ENCODE measurements at places on chromosomes 3 and 15. TPM values are rescaled to one million over a fixed set of nuclear protein-coding genes. Genes with fewer than 3 reads are reported as not detected.

Gene NR2E3
- total RNA-seq = 0.13 TPM

Gene CHD2
- 55.1 TPM for total RNA-seq

Gene GP9
- not detected for total RNA-seq

Gene GRK7
- not detected for total RNA-seq

Gene MYH15
- not detected for total RNA-seq

Gene SAXO2
- 1.2 TPM for total RNA-seq

Gene USP50
- not detected for total RNA-seq

Gene FOXB1
- total RNA-seq = 0.05 TPM

Gene SERINC4
- not detected for total RNA-seq

Gene DAZL
- not detected for total RNA-seq

Gene DNAH12
- total RNA-seq = 0.05 TPM

GRCh38 chr3:130925628-130926027, 31.7 kb downstream of the ATP2C1 start:
- DNase-seq = no peak

DNA sequence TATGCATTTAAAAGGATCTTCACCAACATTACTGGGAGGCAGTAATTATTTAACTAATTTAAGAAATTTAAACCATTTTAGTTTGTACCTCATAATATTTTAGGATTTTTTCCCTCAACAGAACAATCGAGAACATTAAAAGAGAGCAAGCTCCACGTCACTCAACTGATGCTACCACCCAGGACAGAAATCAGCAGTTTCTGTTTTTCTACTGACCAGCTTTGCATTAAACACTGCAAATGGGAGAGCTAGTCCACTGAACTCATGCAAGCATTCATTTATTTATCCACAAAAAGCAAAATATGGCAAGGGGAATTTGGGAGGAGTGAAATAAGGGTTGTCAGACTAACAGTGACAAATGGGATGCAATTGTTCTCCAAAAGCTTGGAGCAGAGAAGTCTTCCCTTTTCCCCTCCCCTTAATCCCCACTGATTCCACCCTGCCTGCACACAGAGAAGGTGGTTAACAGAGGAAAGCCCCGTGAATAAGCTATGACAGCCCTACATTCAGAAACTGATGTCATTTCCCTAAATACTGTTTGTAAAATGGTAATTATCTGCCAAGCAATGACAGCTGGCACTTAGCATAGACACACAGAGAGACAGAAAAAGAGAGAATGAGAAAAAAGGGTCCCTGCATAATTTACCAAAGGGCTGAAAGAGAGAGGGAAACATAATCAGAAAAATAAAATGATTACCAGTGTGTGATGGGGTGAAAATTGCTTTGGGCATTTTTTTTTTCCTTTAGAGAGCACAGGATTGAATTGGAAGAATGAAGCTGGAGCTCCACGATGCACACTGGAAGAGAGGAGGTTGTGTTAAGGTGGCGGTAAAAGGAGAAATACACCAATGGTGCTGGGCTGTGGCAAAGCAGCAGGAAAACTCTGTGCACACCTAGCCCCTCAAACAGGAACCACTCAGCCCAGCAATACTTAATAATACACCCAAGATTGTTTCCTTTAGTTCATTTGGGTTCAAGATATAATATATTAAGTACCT, 777.4 kb downstream of the TUSC7 start:
- DNase-seq = no peak

DNA sequence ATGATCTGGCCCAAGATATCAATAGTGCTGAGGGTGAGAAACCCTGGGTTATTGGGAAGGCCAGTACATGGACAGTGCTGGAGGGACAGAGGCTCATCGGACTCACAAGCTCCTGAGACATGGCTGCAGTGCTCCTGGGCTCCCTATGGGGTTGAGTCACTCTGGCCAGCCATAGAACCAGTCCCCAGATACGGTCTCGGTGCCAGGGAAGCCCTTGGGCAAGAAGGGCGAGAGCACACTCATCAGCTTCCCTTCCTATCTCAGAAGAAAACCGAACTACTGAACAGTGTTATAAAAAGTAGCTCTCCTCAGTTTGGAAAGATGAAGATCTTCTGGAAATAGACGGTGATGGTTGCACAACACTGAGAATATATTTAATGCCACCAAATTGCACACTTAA, 34.4 kb downstream of the POC1A start:
- no peak for DNase-seq

DNA sequence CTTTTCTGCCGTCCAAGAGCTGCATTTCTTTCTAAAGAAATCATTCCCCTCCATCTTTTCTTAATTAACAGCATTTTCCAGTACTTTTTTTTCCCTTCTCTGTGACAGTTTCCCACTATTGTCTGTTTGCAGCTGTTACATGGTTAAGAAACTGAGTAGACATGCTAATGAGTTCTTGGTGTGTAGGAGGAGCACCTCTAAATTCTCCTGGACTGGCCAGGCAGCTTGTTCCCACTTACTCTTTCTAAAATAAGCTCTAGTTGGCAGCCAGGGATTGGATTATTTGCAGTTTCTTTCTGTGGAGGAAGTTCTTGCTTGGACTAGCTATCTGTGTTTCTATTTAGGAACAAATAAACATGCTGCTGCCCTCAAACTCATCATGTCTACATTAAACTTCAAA, 235.1 kb upstream of the GAP43 start:
- no peak for DNase-seq

GRCh38 chr3:35705904-35706303, 66.6 kb downstream of the ARPP21 start:
- no peak for DNase-seq

- DNase-seq = no peak
Measured at GRCh38 chr3:129016720-129017483, 15.8 kb downstream of the EFCC1 start.

GRCh38 chr3:39062180-39062579, 10.4 kb downstream of the WDR48 start:
- DNase-seq = no peak

GRCh38 chr15:34853001-34853758, 57.8 kb upstream of the ACTC1 start:
- DNase-seq = peak; percentile 11

DNA sequence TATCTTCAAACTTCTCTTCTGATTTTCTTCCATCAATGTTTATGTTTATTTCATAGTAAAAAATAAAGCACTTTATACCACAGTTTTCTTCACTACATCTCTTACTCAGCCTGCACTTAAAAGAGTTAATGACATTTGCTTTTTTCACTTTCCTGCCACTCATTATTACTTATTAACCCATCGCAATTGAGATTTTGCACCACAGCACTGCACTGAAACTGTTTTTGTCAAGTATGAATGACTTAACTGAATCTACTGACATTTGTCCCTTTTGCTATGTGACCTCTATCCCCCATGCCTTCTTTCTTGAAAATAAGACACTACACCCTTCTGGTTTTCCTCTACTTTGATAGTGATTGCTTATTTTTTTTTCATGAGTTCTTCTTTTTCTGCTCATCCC, 739.7 kb upstream of the DPPA4 start:
- DNase-seq = no peak

DNA sequence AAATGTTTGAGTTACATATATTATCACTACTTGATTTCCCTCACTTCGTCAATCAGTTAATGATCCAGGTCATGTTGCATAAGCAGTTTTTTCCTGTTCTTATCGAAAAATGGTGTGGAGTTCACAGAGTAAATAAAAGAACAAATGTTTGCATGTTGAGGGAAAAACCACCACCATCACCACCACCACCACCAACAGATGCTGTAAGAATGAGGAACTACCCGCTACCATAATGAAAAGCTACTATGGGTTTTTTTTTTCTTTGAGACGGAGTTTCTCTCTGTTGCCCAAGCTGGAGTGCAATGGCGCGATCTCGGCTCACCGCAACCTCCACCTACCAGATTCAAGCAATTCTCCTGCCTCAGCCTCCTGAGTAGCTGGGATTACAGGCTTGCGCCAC, 27.6 kb downstream of the RUBCN start:
- no peak for DNase-seq

DNA sequence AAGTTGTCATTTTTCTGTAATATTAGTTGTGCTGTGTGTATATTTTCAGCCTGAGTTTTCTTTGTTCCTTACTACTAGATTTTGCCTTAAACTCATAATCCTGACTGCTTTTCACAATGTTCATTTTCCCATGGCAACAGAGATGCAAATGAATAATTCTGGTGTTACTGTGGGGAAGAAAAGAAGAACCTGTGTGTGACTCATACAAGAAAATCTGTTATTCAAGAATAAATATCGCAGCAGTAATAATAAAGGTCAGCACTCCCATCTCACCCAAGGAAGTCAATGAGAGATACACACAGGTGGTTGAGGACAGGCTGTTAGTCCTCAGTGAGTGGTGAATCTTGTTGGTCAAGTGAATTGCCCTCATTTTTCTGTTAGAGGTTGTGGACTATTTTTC, 656.6 kb upstream of the NAALADL2 start:
- no peak for DNase-seq

DNA sequence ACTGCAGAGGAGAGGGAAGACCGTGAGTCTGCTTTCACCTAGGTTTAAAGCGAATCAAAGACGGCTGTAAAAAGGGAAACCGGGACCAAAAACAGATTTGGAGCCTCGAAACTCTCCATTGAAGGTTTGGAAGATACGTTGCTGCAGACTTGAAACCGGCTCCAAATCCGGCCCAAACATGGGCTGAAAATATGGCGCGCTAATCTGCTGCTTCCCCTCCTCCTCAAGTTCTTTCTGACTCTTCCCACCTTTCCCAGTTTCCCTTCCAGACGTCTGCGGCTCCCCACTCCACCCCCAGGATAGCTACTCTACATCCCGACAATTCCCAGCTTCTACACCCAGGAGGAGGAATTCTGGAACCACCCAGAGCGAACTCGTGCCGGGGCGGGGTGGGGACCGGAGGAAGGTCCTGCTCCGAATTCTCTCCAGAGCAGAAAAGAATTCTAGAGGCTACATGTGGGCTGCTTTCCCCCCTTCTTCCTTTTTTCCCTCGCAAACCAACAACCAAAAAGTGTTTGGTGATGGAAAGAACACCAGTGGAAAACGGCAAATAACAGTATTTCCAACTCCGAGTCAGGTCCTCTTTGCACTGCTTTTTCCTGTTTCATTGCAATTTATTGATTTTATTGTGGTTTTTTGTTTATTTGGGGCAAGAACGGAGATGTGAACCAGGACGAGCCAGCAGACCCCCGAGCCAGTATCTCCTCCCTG, 8.5 kb downstream of the EOMES start:
- DNase-seq = no peak

GRCh38 chr3:34650131-34650530, 851.7 kb downstream of the PDCD6IP start:
- no peak for DNase-seq

GRCh38 chr3:123188058-123188457, 13.7 kb upstream of the SEC22A start:
- DNase-seq = no peak

GRCh38 chr3:72836923-72837322, 11.3 kb downstream of the SHQ1 start:
- no peak for DNase-seq

GRCh38 chr3:149026718-149027117, 35.4 kb downstream of the GYG1 start:
- DNase-seq = no peak

- DNase-seq = no peak
Measured at GRCh38 chr3:167852216-167852615, 116.7 kb downstream of the SERPINI1 start.

- peak; percentile 12 for DNase-seq
Measured at GRCh38 chr3:196216089-196216564, at the start of gene SLC51A. SLC51A (plus strand) TSS chr3:196216534; CDS start chr3:196216713, 179 bp downstream.

GRCh38 chr15:62447742-62448141, 282.7 kb upstream of the C2CD4B start:
- no peak for DNase-seq

DNA sequence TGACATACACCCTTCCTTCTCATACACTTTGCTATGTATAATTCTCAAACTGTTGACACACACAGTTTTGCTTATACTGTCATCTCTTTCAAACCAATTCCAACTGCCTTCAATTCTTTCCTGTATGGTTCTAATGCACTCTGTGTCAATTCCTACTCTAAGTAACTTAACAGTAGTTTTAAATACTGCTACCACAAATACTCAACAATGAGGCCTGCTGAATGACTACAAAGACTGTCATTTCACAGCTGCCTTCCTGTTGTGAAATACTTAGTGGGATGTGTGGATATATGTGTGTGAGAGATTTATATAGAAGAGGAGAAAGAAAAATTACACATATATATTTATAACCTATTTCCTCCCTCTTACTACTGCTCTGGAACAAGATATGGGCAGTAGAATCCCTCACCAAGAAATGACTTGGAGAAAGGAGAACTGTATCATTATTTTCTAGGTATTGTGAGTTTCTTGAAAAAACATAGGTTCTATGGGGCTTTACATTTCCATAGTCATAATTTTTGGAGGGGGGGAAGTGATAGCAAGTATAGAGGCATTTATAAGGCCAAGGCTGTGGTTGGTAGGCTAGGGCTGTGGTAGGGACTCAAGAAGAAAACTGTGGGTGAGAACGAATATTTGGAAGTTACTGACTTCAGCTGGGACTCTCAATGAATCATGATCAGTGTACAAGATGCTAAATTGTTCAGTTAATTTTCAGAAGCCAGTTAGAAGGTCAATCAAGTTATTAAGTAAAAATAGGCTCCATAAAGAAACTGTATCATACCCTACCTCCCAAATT, 88.7 kb downstream of the ANKRD28 start:
- DNase-seq = no peak

DNA sequence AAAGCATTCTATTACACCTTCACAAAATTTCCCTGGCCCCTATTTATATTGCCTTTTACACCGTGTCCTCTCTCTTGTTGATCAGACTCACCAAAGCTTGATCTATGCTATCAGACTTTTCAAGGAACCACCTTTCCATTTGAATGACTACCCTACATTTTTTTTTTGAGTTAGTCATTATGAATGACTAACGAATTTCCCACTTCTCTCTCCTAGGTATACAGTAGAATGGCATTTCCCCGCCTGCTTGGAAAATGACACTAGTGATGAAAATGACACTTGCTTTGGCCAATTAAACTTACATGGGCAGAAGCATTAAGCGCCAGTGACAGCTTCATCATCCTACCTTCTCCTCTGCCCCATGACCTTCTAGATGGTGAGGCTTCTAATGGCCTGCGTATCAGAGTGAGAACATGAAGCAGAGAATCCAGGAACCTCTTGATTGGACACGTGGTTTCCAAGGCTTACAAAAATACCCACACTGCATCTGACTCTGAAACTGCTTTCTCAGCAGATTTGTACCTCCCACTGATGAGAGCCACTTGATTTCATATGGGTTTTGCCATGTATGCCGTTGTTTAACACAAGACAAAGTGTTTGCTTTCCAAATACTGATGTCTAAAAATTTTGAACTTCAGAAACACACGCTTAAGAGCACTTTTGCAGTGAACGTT, 370.5 kb downstream of the CTNNB1 start:
- no peak for DNase-seq

GRCh38 chr15:100786139-100786531, 93.5 kb upstream of the ALDH1A3 start:
- DNase-seq = no peak

- DNase-seq = no peak
Measured at GRCh38 chr3:187288131-187288854, 3.2 kb downstream of the MASP1 start.

DNA sequence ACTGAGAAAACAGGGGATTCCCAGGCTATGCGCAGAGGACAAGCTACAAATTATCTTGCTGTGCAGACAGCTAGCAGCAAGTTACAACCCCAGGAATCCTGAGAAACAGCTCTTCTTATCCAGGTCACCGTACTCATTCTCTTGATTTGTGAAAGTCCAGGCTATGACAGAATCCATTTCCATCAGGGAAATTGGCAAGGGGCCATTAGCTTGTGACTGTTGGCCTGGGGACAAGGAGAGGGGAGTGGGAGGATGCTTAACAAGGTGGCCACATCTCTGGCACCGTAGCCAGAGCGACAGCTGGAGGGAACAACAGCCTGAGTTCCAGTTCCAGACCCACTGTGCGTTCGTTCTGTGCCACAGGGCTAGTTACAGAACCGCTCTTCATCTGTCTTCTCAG, 44.9 kb upstream of the PLXNA1 start:
- DNase-seq = no peak

All from HT-29 (cell line).